Hematopoietic multipotent progenitor cell treated with erythropoietin and hydrocortisone succinate and interleukin-3 and kit ligand, for 8 days (in vitro differentiated cells): ENCODE measurements at places on chromosomes 2 and 18.

DNA sequence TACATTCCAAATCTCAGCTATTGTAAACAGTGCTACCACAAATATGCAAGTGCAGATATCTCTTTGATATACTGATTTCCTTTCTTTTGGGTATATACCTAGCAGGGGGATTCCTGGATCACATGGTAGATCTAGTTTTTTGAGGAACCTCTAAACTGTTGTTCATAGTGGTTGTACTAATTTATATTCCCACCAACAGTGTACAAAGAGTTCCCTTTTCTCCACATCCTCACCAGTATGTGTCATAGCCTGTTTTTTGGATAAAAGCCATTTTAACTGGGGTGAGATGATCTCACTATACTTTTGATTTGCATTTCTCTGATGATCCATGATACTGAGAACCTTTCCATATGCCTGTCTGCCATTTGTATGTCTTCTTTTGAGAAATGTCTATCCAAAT, 6.3 kb upstream of the CCNT2 start:
- no peak for DNase-seq

DNA sequence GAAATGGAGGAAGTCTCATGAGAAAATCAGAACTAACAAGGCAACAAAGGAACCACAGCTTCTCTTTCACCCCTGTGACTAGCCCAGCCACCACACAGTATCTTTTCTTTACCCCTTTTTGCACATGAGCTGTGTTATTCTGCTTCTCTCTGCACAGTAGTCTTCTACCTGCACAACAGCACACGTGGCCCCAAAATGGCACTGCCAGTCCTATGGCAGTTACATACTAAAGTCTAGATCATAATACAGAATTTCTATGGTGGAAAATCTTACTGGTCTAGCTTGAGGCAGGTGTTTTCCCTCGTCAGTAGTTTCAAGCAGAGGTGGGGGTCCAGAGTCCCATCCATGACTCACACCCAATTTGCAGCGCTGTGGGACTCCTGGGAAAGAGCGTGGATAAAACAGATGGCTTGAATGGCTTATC, 177.7 kb downstream of the DIS3L2 start:
- DNase-seq = no peak

- no peak for DNase-seq
These were observed 1299.1 kb upstream of the ZEB2 start for GRCh38 chr2:145818890-145819504.

DNA sequence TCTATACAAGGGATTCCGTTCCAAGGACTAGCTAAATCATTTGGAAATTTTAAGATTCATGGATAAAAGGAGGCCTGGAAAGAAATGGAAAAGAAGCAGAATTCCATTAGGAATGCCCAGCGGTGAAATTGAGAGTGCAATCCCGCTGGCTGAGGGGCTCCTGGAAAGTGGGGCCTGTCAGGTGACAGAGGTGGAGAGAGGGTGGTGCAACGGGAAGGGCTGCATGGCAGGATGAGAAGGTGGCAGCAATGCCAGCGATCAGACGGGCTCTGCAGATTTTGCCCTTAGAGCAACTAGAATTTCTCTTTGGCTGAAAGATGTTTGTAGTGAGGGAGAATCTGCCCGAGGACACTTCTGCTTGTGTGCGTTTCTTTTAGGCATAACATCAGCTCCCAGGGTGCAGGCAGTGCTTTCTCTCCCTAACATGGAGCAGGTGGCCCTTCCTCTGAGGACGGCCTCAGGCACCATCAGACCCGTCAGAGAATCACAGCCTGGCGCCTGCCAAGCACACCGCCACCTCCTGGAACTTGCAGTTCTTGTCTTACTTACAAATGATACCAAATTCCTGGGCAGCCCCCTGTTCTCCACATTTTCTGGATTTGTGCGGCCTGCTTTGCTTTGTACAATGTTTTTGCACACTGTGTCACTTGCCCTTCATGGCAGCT, 261.6 kb downstream of the NDUFA10 start:
- no peak for DNase-seq

DNA sequence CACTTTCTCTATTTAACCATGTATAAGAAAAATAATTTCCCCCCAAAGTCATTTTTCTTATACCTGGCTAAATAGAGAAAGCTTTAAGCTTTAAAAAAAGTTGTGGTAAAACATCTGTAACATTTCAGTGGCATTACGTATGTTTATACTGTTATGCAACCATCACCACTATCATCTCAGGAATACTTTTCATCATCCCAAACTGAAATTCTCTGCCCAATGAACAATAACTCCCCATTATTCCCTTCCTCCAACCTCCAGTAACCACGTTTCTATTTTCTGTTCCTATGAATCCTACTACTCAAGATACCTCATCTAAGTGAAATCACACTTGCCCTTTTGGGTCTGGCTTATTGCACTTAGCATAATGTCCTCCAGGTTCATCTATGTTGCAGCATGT, 1.7 kb upstream of the SLC3A1 start:
- DNase-seq = no peak

GRCh38 chr2:9333591-9334171, 89.6 kb downstream of the ITGB1BP1 start:
- peak; percentile 77 for DNase-seq

- DNase-seq = no peak
These were observed 147.0 kb upstream of the PELI1 start for GRCh38 chr2:64291181-64291580.

DNA sequence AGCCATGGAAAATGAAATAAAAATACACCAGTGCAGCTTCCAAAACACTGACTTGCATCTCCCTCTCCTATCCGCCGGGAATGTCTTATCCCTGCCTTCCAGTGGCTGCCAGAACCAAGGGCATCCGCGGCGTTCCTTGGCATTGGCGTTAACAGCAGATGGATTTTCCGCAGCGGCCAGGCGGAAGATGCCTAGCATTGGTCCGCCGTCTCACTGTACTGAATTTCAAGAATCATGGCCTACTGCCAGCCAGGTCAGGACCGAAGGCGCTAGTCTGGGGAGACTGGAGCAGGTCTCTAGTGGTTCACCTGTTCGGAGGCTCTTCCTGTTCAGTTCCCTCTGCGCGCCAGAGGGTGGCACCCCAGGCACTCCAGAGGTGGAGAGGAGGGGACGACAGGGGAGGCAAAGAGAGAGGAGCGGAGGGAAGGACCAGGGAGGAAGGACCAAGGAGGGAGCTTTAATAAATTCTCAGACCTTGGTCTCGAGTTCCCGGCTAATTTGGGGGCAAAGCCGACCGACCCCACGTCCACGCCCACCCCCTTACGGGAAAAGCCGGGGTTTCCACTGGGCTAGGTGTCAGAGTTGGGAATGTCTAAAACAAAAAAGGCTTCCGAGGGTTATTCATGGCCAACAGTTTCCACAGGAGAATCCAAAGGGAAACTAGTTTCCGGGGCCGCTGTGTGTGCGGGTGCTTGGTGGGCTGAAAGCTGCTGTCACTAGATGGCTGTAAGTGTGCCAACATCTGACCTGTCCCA, 3.7 kb upstream of the BCL2L11 start:
- peak; percentile 84 for DNase-seq

DNA sequence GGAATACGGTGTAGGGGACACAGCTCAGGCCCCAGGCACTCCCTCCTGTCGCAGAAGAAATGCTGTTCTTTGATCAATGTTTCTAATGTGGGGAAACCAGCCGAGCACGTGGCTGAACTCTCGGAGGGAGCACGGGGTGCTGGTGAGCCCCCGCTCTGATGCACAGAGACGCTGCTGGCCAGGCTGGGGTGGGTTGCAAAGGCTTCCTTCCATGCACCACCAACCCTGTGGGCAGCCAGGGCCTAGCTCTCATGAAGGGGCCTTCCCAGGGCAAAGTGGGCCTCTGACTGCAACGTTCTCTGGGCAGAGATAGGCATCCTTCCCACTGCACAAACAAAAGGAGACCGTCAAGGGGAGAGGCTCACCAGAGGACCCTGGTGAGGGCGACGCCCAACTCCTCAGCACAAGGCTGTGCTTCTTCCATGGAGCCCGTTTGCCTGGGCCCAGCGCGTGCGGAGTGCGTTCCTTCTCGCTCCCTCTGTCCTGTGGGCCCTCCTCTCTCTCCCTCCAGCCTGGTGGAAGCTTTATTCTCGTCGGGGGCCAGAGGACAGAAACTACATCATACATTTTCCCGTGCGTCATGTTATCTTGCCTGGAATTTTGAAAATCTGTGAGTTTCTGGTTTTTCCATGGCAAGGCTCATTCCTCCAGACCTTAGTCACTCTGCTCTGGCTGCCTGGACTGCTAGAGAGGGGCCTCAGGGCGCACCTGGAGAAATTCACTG, 61.1 kb upstream of the SP3 start:
- no peak for DNase-seq

- DNase-seq = no peak
These were observed 32.8 kb downstream of the CCDC93 start for GRCh38 chr2:117980783-117981676.

- no peak for DNase-seq
These were observed 74.0 kb upstream of the FZD7 start for GRCh38 chr2:201959626-201960025.

DNA sequence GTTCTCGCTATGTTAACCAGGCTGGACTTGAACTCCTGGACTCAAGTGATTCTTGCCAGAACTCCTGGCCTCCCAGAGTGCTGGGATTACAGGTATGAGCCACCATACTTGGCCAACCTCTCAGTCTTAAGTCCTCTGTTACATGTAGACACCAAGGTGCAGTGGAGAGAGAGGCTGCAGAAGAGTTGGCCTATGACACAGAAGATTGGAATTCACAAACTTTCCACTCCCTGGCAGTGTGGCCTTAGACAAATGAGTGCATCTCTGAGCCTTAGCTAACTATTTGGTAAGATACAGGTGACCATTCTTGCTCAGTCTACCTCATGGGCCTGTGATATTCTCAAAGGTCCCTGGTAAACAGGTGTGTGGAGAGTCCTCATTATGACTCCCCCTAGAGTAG, 159.7 kb downstream of the MYCN start:
- DNase-seq = no peak

GRCh38 chr18:22933966-22934423, 867 bp downstream of the RBBP8 start:
- DNase-seq = no peak

GRCh38 chr2:157414050-157414449, 29.8 kb downstream of the CYTIP start:
- no peak for DNase-seq

GRCh38 chr2:203936535-203936934, at the start of gene ICOS:
TSS of gene ICOS (plus strand) at chr2:203936763. CDS start at chr2:203936815, 52 bp downstream.
- no peak for DNase-seq

DNA sequence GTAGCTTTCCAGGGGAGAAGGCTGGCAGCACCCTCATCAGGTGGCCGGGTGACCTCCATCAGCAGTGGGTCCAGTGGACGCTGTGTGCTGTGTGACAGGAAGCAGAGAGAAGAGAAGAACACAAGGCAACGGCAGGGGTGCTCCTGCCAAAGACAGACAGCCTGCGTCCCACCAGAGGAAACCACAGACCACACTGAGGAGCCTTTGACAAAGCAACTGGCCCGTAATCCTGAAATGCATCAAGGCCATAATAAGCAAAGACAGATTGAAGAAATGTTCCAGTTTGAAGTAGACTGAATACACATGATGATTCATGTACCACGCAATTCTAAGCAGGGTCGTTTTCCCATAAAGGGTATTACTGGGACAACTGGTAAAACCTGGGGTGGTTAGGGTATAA, 172.4 kb downstream of the FBXO15 start:
- no peak for DNase-seq

DNA sequence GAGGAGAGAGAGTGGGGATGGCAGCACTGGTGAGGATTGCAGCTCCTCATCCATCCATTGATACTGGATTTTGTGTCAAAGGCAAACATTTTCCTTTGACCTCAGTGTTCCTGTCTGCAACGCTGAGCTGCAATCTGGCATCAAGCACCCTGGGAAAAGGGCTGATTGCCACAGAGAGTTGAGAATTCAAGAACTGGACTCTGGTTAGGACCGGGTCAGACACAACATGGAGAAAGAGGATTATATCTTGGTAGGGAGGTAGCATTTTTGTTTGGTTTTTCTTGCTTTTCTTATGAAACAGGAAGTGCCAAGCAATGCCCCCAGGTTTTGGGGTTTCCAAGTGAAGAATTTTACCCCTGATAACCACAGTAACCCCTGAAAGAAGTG, 81.9 kb upstream of the PKDCC start:
- DNase-seq = no peak

- peak; percentile 13 for DNase-seq
These were observed 117.6 kb upstream of the FOSL2 start for GRCh38 chr2:28274911-28275685.

GRCh38 chr2:240983361-240983995, 14.9 kb upstream of the SNED1 start:
- DNase-seq = peak; percentile 19

DNA sequence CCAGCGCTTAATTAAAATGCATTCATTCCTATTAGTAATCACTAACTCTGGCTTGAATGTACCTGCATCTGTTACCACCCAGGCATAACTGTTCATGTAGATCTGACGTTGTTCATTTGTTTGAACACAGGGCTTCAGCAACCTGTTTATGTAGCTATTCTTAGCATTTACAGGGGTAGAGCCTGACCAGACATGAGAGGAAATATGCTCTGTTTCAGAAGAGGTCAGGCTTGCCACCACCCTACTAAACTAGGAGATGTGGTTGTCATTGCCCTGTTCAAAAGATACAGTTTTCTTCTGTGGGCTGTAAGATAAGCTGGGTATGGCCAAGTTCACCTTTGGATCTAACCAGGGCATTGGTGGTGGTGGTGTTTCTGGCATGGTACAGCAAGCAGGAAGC, 8.8 kb downstream of the MGAT5 start:
- DNase-seq = peak; percentile 35

- DNase-seq = peak; percentile 62
These were observed 1.4 kb downstream of the PPM1G start for GRCh38 chr2:27407798-27408491.

GRCh38 chr2:82007071-82007664, 1702.6 kb upstream of the LRRTM1 start:
- DNase-seq = no peak

GRCh38 chr2:214577769-214578168, 166.9 kb downstream of the VWC2L start:
- no peak for DNase-seq

DNA sequence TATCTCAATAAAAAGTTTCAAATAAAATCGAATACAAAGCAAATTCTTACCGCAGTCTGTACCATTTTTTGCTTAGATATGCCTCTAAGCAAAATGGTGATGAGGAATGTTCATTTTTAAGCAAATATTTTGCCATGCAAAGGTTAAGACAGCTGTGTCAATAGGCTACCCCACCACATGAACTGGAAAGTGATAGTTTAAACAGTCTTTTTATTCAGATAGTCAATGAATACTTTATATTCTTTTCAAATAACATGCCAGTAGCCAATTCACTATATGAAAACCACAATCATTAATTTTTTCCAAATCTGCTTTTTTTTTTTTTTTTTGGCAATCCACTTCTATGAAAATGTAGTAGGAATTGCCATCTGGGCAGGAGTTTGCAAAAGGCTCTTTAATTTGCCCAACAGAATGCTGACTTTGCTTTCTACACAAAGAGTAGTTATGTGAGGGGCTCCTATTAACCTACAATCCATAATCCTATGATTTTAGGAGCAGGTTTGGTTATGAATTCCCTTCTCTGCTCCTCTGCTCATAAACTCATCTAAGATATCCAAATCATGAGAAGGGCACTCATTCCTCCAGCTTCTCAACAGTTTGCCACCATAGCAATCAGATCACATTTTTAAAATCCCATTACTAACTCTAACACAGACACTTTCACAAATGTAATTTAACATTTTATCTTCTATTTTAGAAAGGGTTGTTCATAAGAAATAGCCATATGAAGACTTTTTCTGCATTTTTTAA, 69.2 kb downstream of the SLC40A1 start:
- no peak for DNase-seq

- DNase-seq = no peak
These were observed 64.4 kb upstream of the NRP2 start for GRCh38 chr2:205617905-205618304.
